Left ventricle myocardium inferior (tissue), 1 donor: ENCODE measurements at places on chromosomes 1 and 21. TPM values are rescaled to one million over a fixed set of nuclear protein-coding genes. Genes with fewer than 3 reads are reported as not detected.

- no peaks in the 10 kb centered on the region for H3K4me1 ChIP-seq
- H3K4me3 ChIP-seq = no peak overlapping the region
- peak; percentile 20 for DNase-seq
- H3K27ac ChIP-seq = no peak overlapping the region
These were observed 78.9 kb upstream of the SLC45A1 start for GRCh38 chr1:8239039-8239305.

GRCh38 chr1:32215629-32216480 lies 6.3 kb downstream of the TMEM234 start:
- peaks cover 28% of the 10 kb centered on the region for H3K4me1 ChIP-seq
- H3K27ac ChIP-seq = no peak overlapping the region
- no peak overlapping the region for H3K4me3 ChIP-seq
- DNase-seq = peak; percentile 29
- H3K36me3 ChIP-seq = peaks cover 62% of the 10 kb centered on the region

DNA sequence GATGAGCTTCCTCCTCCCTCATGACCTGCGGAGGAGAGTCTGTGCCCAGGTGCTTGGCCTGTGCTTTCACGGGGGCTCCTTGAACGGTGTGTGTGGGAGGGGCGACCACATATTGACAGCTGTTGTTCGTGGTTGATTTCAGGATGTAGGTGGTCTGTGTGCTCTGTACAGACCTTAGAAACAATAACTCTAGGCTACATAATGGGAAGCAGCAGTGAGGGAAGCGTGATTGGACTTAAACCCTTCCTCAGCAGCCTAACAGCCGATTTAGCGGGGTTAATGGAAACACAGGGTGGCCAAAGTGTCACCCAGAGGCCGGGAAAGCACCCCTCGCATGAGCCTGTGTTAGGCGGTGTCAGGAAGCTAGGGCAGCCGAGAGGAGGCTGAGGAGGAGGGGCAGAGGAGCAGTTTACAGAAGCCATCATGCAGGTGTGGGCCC lies 56.0 kb downstream of the TBCE start:
- no peaks in the 10 kb centered on the region for H3K36me3 ChIP-seq
- H3K4me3 ChIP-seq = no peak overlapping the region
- H3K4me1 ChIP-seq = peaks cover 12% of the 10 kb centered on the region
- no peak overlapping the region for H3K27ac ChIP-seq
- H3K27me3 ChIP-seq = no peaks in the 10 kb centered on the region
- DNase-seq = no peak

DNA sequence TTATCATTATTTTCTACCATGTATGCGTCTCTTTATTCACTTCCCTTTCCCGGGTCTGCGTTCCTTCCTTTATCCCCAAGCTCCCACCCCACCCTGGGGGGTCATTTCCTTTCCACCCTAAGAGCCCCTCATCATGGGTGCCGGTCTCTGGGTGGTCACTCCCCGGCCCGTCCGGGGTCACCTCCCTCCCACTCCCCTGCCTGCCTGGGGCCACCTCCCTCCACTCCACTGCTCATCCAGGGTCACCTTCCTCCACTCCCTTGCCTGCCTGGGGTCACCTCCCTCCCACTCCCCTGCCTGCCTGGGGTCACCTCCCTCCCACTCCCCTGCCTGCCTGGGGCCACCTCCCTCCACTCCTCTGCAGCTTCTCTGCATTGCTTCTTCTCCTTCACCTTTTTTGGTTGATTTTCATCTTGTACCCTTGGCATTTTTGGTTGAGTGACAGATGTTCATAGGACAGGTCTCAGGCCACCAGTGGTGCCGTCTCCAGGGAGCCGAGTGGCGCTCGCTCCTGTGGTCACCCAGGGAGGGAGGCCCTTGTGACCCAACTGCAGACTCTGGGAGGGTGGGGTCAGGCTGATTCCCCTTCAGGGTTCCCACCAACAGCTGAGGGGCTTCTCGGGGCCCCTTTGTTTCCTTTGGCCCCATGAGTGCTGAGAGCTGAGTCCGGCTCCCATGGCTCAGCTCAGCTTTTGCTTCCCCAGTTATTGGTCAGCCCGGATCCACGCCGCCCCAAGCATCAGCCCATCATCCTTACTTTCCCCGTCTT lies 48.6 kb upstream of the PCBP3 start:
- no peak overlapping the region for H3K27ac ChIP-seq
- H3K4me1 ChIP-seq = peaks cover 16% of the 10 kb centered on the region
- peaks cover 69% of the 10 kb centered on the region for H3K27me3 ChIP-seq
- no peak overlapping the region for H3K4me3 ChIP-seq
- H3K36me3 ChIP-seq = no peaks in the 10 kb centered on the region

DNA sequence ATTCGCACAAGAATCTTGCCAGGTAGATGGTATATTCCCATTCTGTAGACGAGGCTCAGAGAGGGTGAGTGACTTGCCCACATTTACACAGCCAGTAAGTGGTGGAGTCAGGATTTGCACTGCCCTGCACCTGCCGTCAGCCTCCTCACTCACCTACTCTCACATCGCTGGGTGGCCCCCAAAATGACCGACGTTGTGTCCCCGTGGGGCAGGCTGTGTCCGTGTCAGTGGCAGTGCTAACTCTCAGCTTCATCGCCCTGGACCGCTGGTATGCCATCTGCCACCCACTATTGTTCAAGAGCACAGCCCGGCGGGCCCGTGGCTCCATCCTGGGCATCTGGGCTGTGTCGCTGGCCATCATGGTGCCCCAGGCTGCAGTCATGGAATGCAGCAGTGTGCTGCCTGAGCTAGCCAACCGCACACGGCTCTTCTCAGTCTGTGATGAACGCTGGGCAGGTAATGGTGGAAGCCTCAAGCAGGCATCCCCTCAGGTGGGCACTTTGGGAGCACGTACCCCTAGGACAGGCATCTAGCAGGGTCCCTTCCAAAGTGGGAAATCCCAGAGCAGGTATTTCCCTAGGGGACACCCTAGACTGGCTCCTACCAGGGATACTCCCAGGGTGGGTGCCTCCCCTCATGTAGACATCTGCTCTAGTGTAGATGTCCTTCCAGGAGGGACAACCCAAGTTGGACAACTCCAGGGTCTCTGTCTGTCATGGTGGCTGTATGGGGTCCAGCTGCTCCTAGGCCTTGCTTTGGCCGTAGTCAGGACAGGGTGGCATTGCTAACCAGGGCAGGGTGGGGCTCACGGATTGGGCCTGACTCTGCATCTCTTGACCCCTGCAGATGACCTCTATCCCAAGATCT lies 3.4 kb downstream of the HCRTR1 start:
- DNase-seq = no peak
- no peaks in the 10 kb centered on the region for H3K36me3 ChIP-seq
- H3K4me3 ChIP-seq = no peak overlapping the region
- peaks cover 12% of the 10 kb centered on the region for H3K27me3 ChIP-seq
- no peak overlapping the region for H3K27ac ChIP-seq

- DNase-seq = no peak
- H3K4me1 ChIP-seq = no peaks in the 10 kb centered on the region
- H3K27ac ChIP-seq = no peak overlapping the region
- H3K36me3 ChIP-seq = no peaks in the 10 kb centered on the region
- no peaks in the 10 kb centered on the region for H3K27me3 ChIP-seq
These were observed 230.8 kb upstream of the CHRM3 start for GRCh38 chr1:239155466-239156091.

DNA sequence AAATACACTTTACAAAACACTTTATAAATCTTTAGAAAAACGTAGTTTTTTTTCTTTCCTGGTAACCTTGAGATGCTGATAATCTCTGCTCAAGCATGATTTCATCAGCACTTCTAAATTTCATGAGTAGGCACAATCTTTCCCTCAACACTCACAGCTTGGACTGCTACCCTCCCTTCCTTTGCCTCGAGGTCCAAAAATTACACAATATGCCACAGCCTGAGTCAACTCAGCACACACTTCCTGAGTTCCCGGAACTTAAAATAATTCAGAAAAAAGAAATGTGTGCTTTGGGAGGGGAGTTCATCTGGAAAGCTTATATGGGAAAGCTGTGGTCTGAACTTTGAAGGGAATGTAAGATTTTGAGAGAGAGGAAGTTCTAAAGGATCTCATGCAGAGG lies 5.9 kb downstream of the CLCA2 start:
- peak overlapping the region; percentile 79 for H3K27ac ChIP-seq
- H3K4me3 ChIP-seq = no peak overlapping the region
- H3K4me1 ChIP-seq = peaks cover 17% of the 10 kb centered on the region
- no peaks in the 10 kb centered on the region for H3K27me3 ChIP-seq
- no peak for DNase-seq

DNA sequence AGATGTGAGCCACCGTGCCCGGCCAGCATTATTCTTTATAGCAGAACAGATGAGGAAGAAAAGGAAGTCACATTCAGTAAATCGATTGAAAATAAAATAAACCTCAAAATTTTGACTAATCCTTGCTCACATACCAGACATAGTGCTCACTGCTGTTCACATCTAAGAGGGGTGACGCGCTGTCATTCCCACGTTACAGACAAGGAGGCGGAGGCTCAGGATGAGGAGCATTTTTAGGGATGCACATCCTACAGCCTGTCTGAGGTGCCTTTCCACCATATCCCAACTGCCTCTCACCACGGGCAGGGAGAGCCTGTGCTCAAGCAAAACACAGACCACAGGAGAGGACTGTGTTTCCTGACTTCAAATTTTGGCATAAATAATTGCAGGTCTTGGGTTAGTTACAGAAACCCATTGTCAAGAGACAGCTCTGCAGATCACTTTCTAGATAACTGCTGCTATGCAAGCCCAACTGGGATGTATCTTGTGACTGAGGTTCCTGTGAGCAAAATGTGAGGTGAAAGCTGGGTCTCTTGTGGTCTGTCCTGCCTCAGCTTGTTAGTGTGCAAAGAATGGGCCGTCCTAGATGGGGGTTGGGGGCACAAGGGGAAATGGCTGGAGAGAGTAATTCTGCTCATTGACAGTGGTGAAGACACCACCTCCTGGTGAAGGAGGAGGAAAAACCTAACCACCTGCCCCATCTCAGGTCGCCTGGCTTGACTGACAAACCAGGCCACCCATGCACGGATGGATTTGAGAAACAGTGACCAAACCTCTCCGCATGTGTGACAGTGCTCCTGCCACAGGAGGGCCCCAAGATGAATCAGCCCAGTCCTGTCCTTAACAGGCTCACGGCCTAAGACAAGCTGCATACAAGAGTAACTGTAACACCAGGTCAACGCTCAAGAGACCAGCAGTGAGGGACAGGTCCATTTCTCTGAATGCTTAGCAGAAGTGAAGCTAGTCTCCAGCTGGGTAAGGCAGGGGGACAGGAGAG lies 8.2 kb downstream of the TNN start:
- H3K4me3 ChIP-seq = no peak overlapping the region
- no peak overlapping the region for H3K27ac ChIP-seq
- DNase-seq = no peak
- no peaks in the 10 kb centered on the region for H3K36me3 ChIP-seq
- H3K4me1 ChIP-seq = peaks cover 24% of the 10 kb centered on the region
- H3K27me3 ChIP-seq = peaks cover 56% of the 10 kb centered on the region

DNA sequence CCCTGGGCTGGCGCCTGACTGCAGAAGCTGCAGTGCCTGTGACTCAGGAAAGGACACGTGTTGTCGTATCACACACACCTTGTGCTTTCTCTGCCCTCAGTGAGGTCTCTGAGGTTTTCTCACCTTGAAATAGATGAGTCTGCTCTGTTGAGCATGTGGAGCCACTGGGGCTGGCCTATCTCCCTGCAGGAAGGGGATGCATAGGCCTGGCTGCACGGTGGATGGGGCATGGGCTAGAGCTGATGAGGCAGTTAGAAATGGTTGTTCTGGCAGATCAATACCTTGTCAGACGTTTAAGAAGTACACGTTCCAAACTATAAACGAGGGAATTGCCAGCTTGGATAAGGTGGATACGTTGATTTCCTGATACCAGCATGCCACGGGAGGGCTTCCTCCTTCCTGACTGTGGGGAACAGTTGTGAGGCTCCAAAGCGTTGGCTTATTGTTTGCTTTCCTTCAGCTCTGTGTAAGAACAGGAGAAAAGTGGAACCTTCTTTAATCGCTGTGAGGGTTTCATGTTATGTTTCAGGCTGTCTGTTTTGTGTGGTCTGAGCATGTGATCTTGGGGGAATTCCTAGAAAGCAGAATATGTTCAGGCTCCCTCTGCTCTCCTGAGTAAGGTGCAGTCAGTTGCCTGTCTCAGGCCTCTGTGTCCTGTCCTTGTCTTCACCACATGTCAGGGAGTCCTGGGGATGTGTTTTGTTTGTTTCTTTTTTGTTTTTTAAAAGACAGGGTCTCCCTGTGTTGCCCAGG lies 44.8 kb downstream of the PCNT start:
- H3K27me3 ChIP-seq = no peaks in the 10 kb centered on the region
- H3K36me3 ChIP-seq = peaks cover 44% of the 10 kb centered on the region
- DNase-seq = no peak
- H3K27ac ChIP-seq = no peak overlapping the region
- no peak overlapping the region for H3K4me3 ChIP-seq
- H3K4me1 ChIP-seq = peaks cover 11% of the 10 kb centered on the region

- H3K27ac ChIP-seq = no peak overlapping the region
- H3K4me1 ChIP-seq = no peaks in the 10 kb centered on the region
These were observed 390.4 kb downstream of the PTPRU start for GRCh38 chr1:29626726-29627125.

DNA sequence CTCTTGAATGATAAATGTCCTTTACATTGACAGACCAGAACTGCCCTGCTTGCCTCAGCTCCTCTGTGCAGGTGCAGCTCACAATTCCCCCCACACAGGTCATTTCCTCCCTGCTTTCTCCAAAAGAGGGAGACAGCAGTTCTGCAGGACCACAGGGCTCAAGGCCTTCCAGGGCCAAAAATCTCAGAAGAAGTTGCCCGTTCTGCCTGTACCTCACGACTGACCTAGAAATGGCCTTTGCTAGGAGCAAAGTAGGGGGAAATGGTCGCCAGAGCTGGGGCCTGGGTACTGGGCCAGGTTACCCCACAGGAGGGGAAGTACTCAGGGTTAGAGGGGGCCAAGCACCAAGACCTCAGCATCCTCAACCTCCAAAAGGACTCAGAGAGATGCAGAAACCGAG lies 11.1 kb downstream of the RNU1-2 start:
- no peak overlapping the region for H3K27ac ChIP-seq
- H3K4me3 ChIP-seq = no peak overlapping the region
- H3K4me1 ChIP-seq = peaks cover 13% of the 10 kb centered on the region
- H3K27me3 ChIP-seq = no peaks in the 10 kb centered on the region
- H3K36me3 ChIP-seq = no peaks in the 10 kb centered on the region
- no peak for DNase-seq

GRCh38 chr1:240652549-240652948 lies 40.6 kb upstream of the GREM2 start:
- no peaks in the 10 kb centered on the region for H3K27me3 ChIP-seq
- no peaks in the 10 kb centered on the region for H3K4me1 ChIP-seq
- no peak for DNase-seq
- H3K27ac ChIP-seq = no peak overlapping the region
- H3K4me3 ChIP-seq = no peak overlapping the region

GRCh38 chr1:32249831-32250525 lies 1.1 kb upstream of the LCK start:
- peak; percentile 31 for DNase-seq
- peak overlapping the region; percentile 88 for H3K27ac ChIP-seq
- no peak overlapping the region for H3K4me3 ChIP-seq
- peaks cover 78% of the 10 kb centered on the region for H3K4me1 ChIP-seq

GRCh38 chr21:32868631-32869454 lies 97.3 kb upstream of the PAXBP1 start:
- H3K27me3 ChIP-seq = peaks cover 30% of the 10 kb centered on the region
- H3K4me1 ChIP-seq = no peaks in the 10 kb centered on the region
- no peak for DNase-seq
- H3K27ac ChIP-seq = no peak overlapping the region
- H3K36me3 ChIP-seq = no peaks in the 10 kb centered on the region

Gene IQCC
- total RNA-seq = 0.71 TPM

Gene C1orf87
- not detected for total RNA-seq

Gene CAMK1G
- total RNA-seq = not detected

Gene FAM72D
- total RNA-seq = 0.19 TPM

Gene DDX59
- total RNA-seq = 11.9 TPM

Gene KIFAP3
- 55.9 TPM for total RNA-seq

Gene AHCYL1
- 45.2 TPM for total RNA-seq

Gene HEATR1
- 12.8 TPM for total RNA-seq

Gene COL11A1
- total RNA-seq = not detected

Gene ARHGAP30
- total RNA-seq = 2.4 TPM

Gene SYCP1
- not detected for total RNA-seq

Gene NPR1
- 10.4 TPM for total RNA-seq
